NCI-H524 treated with DMSO at 0.1 percent for 48 hours (cell line): ENCODE measurements at places on chromosomes 2 and 18.

DNA sequence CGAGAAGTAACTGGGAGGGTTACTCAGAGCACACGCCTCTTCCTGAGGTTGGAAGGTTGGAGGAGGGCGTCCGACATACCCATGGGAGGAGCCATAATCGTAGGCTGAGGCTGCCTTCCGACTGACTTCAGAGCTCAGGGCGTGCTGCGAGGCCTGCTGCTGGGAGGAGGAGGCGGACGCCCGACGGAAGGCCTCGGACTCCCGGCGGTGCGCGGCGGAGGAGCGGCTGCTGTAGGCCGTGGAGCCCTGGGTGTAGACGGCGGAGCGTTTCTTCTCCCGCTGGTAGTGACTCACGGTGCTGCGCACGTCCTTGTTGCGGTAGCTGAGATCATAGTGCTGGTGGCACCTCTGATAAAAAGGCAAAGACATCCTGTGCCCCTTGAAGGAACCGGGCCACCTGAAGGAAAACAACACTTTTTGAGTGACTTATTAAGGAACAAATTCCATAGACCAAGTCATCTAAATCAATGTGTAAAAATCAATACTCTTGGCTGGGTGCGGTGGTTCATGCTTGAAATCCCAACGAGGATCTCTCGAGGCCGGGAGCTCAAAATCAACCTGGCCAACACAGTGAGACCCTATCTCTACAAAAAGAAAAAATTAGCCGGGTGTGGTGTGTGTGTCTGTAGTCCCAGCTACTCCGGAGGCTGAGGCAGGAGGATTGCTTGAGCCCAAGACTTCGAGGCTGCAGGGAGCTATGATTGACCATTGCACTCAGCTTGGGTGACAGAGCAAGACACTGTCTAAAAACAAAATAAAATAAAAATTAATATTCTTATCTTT is 4.7 kb downstream of the MYOM1 start:
- no peak for DNase-seq

- no peak for DNase-seq
These were observed 21.3 kb upstream of the ICOS start for GRCh38 chr2:203915256-203915655.

GRCh38 chr2:10169053-10169578 is 46.6 kb downstream of the RRM2 start:
- DNase-seq = no peak

- no peak for DNase-seq
These were observed 675.7 kb upstream of the NRXN1 start for GRCh38 chr2:51707625-51708024.

GRCh38 chr2:229124136-229124535 is 147.0 kb downstream of the PID1 start:
- no peak for DNase-seq

GRCh38 chr18:57640236-57640635 is 18.6 kb upstream of the NARS1 start:
- DNase-seq = no peak

- no peak for DNase-seq
These were observed 8.0 kb upstream of the KLHL29 start for GRCh38 chr2:23376972-23377371.

GRCh38 chr18:50131591-50131990 is 63.4 kb downstream of the MYO5B start:
- DNase-seq = no peak

DNA sequence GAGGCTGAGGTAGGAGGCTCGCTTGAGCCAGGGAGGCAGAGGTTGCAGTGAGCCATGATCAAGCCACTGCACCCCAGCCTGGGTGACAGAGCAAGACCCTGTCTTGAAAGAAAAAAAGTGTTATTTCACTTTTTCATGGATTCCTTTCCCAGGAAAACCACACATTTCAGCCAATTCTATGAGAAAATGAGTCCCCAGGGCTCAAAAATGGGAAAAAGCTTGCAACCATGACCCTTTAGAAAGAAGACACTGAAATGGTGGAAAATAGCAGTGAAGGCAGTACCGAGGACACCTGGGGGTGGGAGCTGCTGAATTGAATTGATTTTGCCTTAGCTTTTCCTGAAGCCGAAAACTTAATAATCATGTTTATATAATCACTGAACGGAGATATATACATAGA is 284.2 kb upstream of the HDAC4 start:
- DNase-seq = no peak

GRCh38 chr2:207897541-207898353 is 127.6 kb downstream of the PLEKHM3 start:
- DNase-seq = no peak

DNA sequence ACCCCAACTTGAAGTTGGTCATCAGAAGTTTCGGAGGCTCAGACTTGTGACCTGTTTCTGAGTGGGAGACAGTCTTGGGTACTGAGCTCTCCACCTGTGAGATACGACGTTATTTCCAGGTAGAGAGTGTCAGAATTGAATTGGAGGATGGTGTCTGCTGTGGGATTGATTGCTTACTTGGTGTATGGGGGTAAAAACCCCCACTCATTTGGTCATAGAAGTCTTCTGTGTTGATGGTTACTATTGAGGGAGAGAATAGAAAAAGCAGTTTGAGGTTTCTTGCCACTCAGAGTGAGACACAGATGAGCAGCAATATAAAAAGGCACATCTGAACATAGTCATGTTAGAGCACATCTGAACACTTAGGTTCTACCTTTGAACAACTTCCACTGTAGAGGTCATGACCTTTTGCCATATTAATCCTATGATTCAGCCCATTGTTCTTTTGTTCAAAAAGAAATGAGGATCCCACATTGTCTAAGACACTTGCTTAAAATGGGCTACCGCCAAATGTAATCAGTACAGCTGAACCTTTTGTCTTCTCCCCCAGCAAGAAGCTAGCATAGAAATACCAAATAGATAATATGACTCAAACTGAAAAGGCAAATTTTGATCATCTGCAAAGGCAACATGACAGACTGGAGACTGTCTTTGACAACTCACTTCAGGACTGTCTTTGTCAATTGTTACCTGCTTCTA is 73.3 kb downstream of the NAB1 start:
- no peak for DNase-seq

GRCh38 chr2:239274391-239275043 is 126.3 kb downstream of the HDAC4 start:
- DNase-seq = no peak

DNA sequence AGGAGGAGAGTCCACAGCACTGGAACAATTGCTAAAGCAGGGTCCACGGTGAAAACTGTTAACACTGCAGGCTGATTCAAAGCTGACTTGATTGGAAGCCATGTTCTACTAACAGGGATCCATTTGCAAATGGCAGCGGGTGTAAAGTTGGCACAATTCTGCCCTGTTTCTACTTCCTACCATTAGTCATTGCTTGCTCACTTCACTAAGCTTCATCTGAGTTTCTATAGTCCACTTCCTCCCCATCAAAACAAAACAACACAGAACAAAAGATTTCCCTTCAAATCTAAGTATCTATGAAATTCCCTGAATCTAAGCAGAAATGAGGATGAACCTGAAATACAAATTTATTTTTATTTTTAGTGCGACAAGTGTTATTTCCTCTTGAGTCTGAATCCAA is 187.4 kb upstream of the SOX11 start:
- no peak for DNase-seq

GRCh38 chr2:74894272-74894981 is 60.5 kb downstream of the HK2 start:
- DNase-seq = no peak

GRCh38 chr2:223860809-223861738 is 23.7 kb upstream of the AP1S3 start:
- DNase-seq = no peak

DNA sequence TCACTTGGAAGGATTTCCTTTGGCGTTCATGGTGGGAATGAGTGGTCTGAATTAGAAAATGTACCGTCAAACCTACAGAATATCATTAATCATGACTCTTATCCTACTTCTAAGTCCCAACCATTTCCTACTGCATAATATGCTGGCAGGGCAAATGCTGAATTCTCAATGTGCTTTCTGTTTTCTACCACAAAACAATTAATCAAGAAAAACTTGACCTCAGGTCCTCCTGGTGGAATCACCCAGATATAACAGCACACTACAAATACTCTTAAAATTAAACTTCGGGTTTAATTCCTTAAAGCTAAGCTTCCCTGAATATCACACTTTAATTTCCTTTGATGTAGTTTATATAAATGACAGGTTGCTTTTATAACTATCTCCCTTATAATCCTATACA is 301.6 kb downstream of the AFF3 start:
- DNase-seq = no peak

GRCh38 chr2:190488516-190489233 is 45.8 kb downstream of the NEMP2 start:
- DNase-seq = peak; percentile 71

GRCh38 chr2:109128616-109129355 is at the start of gene SH3RF3:
TSS of gene SH3RF3 (plus strand) at chr2:109129205.
- no peak for DNase-seq

DNA sequence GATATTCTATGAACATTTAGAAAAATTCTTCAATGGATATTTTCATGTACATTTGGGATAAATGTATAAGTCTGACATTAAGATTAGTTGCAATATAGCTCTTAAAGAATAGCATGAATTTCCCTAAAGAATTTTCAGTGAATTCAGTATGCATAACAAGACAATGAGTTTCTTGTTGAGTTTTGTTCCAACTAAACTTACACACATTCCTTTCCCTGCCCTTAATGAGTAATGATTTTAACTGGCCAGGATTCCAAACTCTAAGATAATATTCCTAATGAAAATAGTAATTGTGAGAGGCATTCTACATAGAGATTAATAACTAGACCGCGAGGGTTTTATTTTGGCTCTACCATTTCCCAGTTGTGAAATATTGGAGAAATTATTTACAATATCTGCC is 390.3 kb upstream of the GALNT5 start:
- DNase-seq = no peak

GRCh38 chr2:226564667-226565066 is 235.0 kb downstream of the IRS1 start:
- no peak for DNase-seq

- no peak for DNase-seq
These were observed 122.2 kb downstream of the BCL2 start for GRCh38 chr18:63197246-63197869.

DNA sequence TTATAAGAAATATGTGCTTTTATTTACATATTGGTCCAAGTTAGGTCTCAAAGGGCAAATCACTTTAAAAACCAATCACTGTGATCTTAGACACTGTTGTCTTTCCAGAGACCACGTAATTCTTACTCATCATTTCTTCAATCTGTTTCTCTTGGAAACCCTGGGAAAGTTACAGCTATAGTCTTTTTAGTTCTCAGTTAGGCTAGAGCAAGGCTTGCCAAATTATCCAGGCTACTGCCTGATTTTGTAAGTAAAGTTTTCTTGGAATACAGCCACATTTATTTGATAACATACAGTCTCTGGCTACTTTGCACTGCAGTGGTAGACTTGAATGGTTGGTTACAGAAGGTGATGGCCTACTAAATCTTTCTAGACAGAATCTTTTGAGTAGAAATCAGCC is 106.0 kb downstream of the KIAA1328 start:
- no peak for DNase-seq

DNA sequence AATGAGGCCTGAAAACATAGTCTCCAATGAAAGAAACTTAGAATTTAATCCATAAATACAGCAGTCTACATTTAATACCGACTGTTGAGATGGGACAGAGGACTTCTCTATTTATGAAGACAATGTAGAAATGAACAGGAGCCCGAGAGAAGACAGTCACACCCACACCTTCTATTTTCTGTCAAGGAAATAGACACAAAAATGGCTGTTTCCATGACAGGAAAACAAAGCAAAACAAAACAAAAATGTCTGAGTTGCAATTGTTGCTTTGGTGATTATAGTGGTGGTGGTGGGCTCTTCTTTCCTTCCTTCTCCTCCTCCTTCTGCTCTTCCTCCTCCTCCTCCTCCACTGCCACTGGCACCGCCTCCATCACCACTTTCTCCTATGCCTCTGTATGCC is 72.3 kb upstream of the CCDC68 start:
- DNase-seq = no peak

DNA sequence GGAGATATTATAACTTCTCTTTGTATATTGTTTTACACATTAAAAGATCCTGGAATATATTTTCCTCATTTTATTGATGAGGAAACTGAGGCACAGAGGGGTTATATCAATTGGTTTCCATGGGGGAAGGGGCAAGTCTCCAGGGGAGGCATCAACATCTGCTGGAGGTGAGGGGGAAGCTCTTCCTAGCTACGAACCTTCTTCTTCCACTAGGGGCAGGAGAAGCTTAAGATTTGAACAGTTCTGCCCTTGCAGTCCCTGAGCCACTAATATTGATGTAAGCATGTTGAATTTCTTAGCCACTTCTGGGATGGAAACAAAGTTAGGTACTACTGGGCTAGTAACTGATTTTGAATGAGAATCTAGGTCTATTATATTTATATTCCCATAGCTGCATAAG is 140.1 kb upstream of the AQP4 start:
- DNase-seq = no peak

DNA sequence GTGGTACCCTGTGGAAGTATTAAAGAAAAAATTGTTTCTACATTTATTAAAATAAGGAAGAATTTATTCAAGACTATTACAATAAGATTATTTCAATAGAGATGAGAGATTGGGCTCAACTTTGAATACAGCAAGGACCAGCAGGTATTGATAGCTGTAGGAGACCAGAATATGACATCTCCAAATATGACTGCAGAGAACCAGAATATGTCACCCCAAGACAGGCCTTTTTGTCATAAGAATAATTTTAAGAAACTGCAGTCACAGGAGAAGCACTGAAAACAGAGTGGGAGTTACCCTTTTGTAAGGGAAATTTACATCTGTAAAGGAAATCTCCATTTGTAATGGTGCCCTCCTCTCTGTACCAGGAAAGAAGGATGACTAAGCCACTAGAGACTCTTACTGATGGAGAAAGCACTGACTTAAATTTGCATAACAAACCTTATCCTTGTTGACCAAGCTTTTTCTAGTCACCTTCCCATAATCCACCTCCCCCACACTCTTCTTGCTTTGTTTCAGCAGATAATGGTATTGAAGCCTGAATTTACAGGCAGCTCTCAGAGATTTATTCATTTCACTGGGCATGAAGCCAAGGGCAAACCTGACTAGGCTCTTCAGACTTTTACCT is 145.1 kb upstream of the RMP24 start:
- DNase-seq = no peak

GRCh38 chr2:43051338-43051737 is 175.1 kb downstream of the ZFP36L2 start:
- DNase-seq = no peak

- DNase-seq = no peak
These were observed 24.2 kb upstream of the MTCL1 start for GRCh38 chr18:8681196-8681595.

DNA sequence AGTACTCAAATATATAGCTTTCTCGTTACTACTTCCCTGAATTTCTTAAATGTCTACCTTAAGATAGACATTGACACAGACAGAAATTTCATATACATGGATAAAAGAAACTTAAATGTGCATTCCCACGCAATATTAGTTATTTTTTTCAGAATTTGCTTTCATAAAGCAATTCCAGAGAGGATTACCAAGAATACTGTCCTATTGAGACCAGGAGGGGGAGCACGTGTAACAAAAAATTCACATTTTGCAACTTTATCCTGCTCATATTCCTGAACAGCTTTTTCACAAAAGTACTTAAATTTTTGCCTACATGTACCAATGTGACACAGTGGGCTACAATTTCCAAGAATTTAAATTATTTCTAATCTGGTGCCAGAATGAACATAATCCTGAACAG is 30.7 kb upstream of the ERCC3 start:
- DNase-seq = no peak
